ENCODE measurements at places on chromosomes 1 and 21.

GRCh38 chr1:71324671-71325267 is 243.9 kb upstream of the ZRANB2 start:
- DNase-seq, result no peak

GRCh38 chr1:182841368-182841988 is 2.3 kb downstream of the DHX9 start:
- DNase-seq, result no peak

DNA sequence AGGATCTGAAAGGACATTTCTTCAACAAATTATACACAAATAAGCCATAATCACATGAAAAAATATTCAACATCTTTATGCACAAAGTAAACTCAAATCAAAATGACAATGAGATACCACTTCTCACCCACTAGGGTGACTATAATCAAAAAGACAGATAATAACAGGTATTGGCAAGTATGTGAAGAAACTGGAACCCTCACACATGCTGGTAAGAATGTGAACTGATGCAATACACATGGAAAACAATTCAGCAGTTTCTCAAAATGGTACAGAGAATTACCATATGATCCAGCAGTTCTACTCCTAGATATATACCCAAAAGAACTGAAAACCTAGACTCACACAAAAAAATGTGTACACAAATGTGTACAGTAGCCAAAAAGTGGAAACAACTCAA is 62.5 kb downstream of the CHD5 start:
- no peak for DNase-seq

- no peak for DNase-seq
Observed at GRCh38 chr1:150572918-150573647, 6.3 kb downstream of the MCL1 start.

DNA sequence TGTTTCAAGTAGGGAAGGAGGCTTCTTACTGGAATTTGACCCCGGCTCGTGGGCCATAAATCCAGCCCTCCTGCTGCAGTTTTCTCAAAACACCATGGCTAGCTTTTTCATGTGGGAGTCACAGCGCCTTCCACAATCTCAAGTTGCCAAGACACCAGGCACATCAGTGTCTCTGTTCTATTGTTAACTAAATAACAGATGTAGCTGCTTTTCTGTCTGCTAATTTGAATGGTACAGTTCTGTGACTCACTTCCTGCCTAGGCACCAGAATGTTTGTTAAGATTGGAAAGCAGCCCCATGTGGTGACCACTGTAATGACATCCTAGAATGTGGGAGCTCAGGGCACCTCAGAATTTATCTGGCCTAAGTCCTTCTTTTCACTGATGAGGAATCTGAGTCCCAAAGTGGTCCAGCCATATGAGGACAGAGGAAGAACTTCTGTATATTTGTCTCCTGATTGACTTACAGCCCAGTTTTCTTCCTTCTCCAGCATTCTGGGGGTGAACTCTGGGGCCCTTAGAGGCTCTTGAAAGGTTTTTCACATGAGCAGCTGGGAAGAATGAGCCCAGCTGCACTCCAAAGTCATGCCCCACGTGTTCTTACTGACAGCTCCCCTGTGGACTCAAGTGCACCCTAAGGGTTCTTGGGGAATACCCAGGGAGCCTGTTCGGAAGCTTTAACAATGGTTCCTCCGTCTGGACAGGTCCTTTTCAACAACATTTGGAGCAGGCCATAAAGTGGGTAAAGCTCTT is 27.5 kb downstream of the TRIM45 start:
- DNase-seq, result no peak

All from stimulated activated CD4-positive, alpha-beta T cell treated with anti-CD3 and anti-CD28 coated beads, Interleukin-12 subunit alpha, Interleukin-12 subunit beta, amount 100 ng/mL, for 48 hours (primary cell).